ENCODE measurements at places on chromosomes 11 and 22.

- H3K36me3 ChIP-seq: no peaks in the 10 kb centered on the region
- no peak overlapping the region for H3K4me3 ChIP-seq
- H3K27ac ChIP-seq: no peak overlapping the region
- no peaks in the 10 kb centered on the region for H3K4me1 ChIP-seq
Observed at GRCh38 chr11:11519184-11519583, 102.6 kb downstream of the GALNT18 start.

GRCh38 chr11:64850979-64851567, 6.6 kb upstream of the CDC42BPG start:
- peaks cover 8% of the 10 kb centered on the region for H3K36me3 ChIP-seq
- H3K27ac ChIP-seq: peak overlapping the region; percentile 98
- peaks cover 89% of the 10 kb centered on the region for H3K4me1 ChIP-seq
- H3K4me3 ChIP-seq: peak overlapping the region; percentile 89
- peak; percentile 93 for DNase-seq

- H3K36me3 ChIP-seq: no peaks in the 10 kb centered on the region
- DNase-seq: no peak
- H3K4me3 ChIP-seq: no peak overlapping the region
- H3K4me1 ChIP-seq: peaks cover 36% of the 10 kb centered on the region
Observed at GRCh38 chr11:122747351-122747781, 90.9 kb upstream of the CRTAM start.

DNA sequence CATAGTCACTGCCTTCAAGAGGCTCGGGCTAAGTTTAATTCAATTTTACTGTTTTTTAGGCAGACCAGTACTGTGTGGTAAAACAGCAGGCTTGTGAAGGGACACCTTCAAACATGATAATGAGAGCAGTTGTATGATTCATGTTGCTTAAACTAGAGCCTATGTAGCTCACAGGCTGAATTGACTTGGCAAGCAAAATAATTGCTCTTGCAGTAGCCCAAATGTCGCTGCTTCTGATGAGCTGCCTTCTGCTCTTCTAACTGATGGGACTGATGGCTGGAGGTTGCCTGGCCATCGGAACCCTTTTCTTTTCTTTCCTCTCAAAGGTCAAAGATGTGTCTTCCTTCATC, 137.6 kb downstream of the MAML2 start:
- no peak overlapping the region for H3K4me3 ChIP-seq
- DNase-seq: no peak
- no peaks in the 10 kb centered on the region for H3K27me3 ChIP-seq
- H3K36me3 ChIP-seq: no peaks in the 10 kb centered on the region
- peaks cover 47% of the 10 kb centered on the region for H3K4me1 ChIP-seq
- H3K27ac ChIP-seq: no peak overlapping the region

- H3K27ac ChIP-seq: no peak overlapping the region
- no peaks in the 10 kb centered on the region for H3K4me1 ChIP-seq
- H3K27me3 ChIP-seq: no peaks in the 10 kb centered on the region
- H3K4me3 ChIP-seq: no peak overlapping the region
Observed at GRCh38 chr11:15901054-15901453, 455.3 kb downstream of the SOX6 start.

DNA sequence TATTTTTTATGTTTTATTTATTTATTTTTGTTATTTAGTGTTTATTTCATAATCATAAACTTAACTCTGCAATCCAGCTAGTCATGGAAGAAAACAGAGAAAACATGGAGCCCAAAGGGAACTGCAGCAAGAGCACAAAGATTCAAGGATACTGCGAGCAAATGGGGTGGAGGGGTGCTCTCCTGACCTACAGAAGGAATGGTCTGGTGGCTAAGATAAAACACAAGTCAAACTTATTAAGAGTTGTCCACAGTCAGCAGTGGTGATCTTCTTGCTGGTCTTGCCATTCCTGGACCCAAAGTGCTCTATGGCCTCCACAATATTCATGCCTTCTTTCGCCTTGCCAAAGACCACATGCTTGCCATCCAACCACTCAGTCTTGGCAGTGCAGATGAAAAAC, 36.7 kb downstream of the STIM1 start:
- DNase-seq: no peak
- peak overlapping the region; percentile 31 for H3K4me3 ChIP-seq
- no peaks in the 10 kb centered on the region for H3K36me3 ChIP-seq
- peak overlapping the region; percentile 27 for H3K27ac ChIP-seq
- peaks cover 92% of the 10 kb centered on the region for H3K4me1 ChIP-seq
- no peaks in the 10 kb centered on the region for H3K27me3 ChIP-seq

DNA sequence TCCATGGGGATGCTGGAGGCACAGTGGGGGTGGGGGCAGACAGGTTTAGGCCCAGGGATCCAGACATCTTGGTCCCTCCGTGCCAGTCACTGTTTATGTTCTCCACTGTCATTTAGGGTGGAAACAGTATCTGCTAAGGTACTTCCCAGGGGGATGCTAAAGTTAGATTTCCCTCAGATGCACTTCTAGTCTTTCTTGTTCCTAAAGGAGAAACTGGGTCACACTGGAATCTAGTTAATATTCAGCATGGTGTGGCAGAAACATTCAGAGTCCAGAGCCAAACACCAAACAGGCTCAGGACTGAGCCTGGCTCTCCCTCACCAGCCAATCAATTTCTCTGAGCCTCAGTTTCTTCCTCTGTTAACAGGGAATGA, 83.4 kb upstream of the PLET1 start:
- H3K4me1 ChIP-seq: no peaks in the 10 kb centered on the region
- H3K27me3 ChIP-seq: no peaks in the 10 kb centered on the region
- H3K4me3 ChIP-seq: no peak overlapping the region
- no peak for DNase-seq

- H3K27ac ChIP-seq: no peak overlapping the region
- H3K4me1 ChIP-seq: no peaks in the 10 kb centered on the region
- DNase-seq: no peak
- no peaks in the 10 kb centered on the region for H3K36me3 ChIP-seq
- H3K4me3 ChIP-seq: no peak overlapping the region
Observed at GRCh38 chr11:92955860-92956259, 13.6 kb upstream of the MTNR1B start.

DNA sequence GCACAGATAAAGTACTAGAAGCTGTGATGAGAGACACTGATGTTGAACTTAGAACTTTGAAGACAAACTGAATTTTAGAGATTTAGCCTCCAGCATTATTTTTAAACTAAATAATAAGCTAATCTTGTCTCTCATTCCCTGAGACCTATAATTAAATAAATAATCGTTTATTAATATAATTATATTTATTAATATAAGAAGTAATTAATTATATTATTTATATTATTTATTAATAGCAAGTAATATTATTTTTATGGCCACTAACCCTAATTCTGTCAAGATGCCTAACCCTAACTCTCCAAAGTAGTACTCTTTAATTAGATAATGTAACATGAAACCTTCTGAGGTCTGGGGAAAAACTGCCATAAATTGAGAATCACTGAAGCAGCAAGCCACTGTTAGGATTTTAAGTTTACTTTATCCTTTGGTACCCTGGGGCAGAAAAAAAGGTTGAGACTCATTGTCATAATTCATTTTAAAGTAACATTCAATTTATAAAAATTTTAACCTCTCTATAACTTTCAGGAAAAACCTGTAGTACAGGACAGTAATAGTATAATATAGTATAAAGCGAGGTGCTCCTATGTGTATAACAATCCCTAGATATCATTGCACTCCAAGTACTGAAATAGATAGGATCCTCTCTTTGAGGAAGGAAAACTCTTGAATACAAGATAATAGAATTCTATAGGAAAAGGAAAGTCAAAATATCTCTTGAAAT, 85.4 kb downstream of the TTC28 start:
- no peaks in the 10 kb centered on the region for H3K36me3 ChIP-seq
- no peak overlapping the region for H3K4me3 ChIP-seq
- H3K27me3 ChIP-seq: peaks cover 19% of the 10 kb centered on the region
- H3K4me1 ChIP-seq: no peaks in the 10 kb centered on the region
- H3K27ac ChIP-seq: no peak overlapping the region

- H3K4me1 ChIP-seq: peaks cover 22% of the 10 kb centered on the region
- H3K36me3 ChIP-seq: no peaks in the 10 kb centered on the region
- peak overlapping the region; percentile 96 for H3K27ac ChIP-seq
- peak overlapping the region; percentile 98 for H3K4me3 ChIP-seq
- H3K27me3 ChIP-seq: no peaks in the 10 kb centered on the region
Observed at GRCh38 chr22:28741200-28741784, 328 bp downstream of the CHEK2 start.

DNA sequence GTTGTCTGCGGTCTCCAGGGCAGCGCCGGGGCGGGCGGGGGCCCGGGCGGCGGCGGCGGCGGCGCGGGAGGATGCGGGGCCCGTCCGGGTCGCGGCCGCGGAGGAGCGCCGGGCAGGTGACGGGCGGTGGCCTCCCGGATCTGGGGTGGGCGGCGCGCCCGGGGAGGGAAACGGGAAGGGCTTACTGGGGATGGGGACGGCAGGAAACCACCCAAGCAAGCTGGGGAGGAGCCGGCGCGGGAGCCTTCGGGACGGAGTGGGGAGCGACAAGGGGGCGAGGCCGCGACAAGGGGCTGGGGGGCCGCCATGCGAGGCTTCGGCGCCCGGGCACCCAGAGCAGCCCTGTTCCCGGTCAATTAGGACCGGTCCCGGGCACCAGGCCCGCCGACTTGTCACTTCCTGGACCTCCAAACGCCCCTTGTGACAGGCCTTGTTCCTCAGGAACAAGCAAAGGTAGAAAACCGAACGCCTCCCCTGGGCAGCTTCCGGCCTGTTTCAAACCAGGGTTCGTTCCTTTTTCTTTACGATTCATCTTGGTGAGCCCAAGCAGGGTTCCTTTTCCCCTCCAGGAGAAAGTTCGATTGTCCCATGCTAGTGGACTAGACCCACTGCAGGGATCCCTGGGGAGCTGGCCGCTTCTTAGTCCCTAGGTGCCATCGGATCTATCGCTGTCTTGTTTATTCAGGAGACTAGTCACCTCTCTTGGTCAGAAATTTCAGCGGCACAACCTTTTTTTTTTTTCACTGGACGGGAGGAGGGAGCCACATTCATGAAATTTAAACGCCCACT, 492 bp downstream of the JHY start:
- peaks cover 10% of the 10 kb centered on the region for H3K4me1 ChIP-seq
- peaks cover 11% of the 10 kb centered on the region for H3K36me3 ChIP-seq
- H3K4me3 ChIP-seq: peak overlapping the region; percentile 91
- H3K27me3 ChIP-seq: peaks cover 27% of the 10 kb centered on the region

- no peaks in the 10 kb centered on the region for H3K4me1 ChIP-seq
- H3K27me3 ChIP-seq: no peaks in the 10 kb centered on the region
- H3K4me3 ChIP-seq: no peak overlapping the region
Observed at GRCh38 chr11:37171451-37171850, 573.4 kb upstream of the RAG2 start.

GRCh38 chr22:48724899-48725298, 1102.8 kb downstream of the BRD1 start:
- H3K36me3 ChIP-seq: no peaks in the 10 kb centered on the region
- H3K27me3 ChIP-seq: peaks cover 4% of the 10 kb centered on the region
- no peaks in the 10 kb centered on the region for H3K4me1 ChIP-seq

- no peak overlapping the region for H3K4me3 ChIP-seq
- DNase-seq: no peak
- H3K4me1 ChIP-seq: no peaks in the 10 kb centered on the region
Observed at GRCh38 chr11:21556926-21557325, 636.0 kb upstream of the ANO5 start.

- no peak overlapping the region for H3K4me3 ChIP-seq
- H3K36me3 ChIP-seq: no peaks in the 10 kb centered on the region
- H3K27me3 ChIP-seq: no peaks in the 10 kb centered on the region
- no peak for DNase-seq
- no peak overlapping the region for H3K27ac ChIP-seq
- H3K4me1 ChIP-seq: peaks cover 7% of the 10 kb centered on the region
Observed at GRCh38 chr11:5618807-5619206, 6.0 kb upstream of the TRIM34 start.

GRCh38 chr11:72856551-72857345, 42.5 kb downstream of the ATG16L2 start:
- no peak overlapping the region for H3K4me3 ChIP-seq
- H3K27me3 ChIP-seq: no peaks in the 10 kb centered on the region
- H3K4me1 ChIP-seq: peaks cover 16% of the 10 kb centered on the region
- no peak for DNase-seq
- peak overlapping the region; percentile 31 for H3K27ac ChIP-seq

- H3K4me1 ChIP-seq: peaks cover 53% of the 10 kb centered on the region
- H3K27me3 ChIP-seq: no peaks in the 10 kb centered on the region
- H3K27ac ChIP-seq: peak overlapping the region; percentile 41
- no peak overlapping the region for H3K4me3 ChIP-seq
Observed at GRCh38 chr11:76023236-76024068, 182.8 kb downstream of the WNT11 start.

GRCh38 chr11:126035718-126036117, 26.9 kb downstream of the CDON start:
- no peak overlapping the region for H3K27ac ChIP-seq
- no peak for DNase-seq
- H3K4me3 ChIP-seq: no peak overlapping the region
- peaks cover 35% of the 10 kb centered on the region for H3K27me3 ChIP-seq

GRCh38 chr11:123584737-123585136, 69.7 kb downstream of the SCN3B start:
- no peak overlapping the region for H3K4me3 ChIP-seq
- H3K4me1 ChIP-seq: peaks cover 7% of the 10 kb centered on the region
- no peak for DNase-seq
- H3K27me3 ChIP-seq: peaks cover 4% of the 10 kb centered on the region

- H3K4me1 ChIP-seq: peaks cover 6% of the 10 kb centered on the region
- H3K27ac ChIP-seq: no peak overlapping the region
- peaks cover 37% of the 10 kb centered on the region for H3K27me3 ChIP-seq
- no peak overlapping the region for H3K4me3 ChIP-seq
- no peak for DNase-seq
- H3K36me3 ChIP-seq: no peaks in the 10 kb centered on the region
Observed at GRCh38 chr22:20160041-20160440, 9.2 kb upstream of the CCDC188 start.

DNA sequence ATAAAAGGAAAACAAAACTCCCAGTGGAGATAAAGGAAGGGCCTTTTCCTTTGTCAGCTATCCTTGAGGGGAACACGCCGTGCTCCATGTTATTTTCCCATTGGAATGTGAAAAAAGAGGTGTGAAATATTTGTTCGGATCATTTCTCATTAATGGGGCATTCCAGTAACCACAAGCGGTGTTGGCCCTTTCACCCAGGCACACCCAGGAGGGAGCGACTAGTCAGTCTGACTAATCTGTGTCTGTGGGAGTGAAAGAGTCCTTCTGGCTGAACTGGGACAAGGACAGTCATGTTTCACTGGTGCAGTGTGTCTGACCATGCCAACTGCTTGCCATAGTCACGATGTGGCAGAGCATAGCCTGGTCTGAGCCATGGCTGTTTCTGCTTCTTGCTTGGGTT, 13.0 kb upstream of the MYEOV start:
- H3K36me3 ChIP-seq: no peaks in the 10 kb centered on the region
- no peak overlapping the region for H3K27ac ChIP-seq
- no peak for DNase-seq
- no peak overlapping the region for H3K4me3 ChIP-seq

DNA sequence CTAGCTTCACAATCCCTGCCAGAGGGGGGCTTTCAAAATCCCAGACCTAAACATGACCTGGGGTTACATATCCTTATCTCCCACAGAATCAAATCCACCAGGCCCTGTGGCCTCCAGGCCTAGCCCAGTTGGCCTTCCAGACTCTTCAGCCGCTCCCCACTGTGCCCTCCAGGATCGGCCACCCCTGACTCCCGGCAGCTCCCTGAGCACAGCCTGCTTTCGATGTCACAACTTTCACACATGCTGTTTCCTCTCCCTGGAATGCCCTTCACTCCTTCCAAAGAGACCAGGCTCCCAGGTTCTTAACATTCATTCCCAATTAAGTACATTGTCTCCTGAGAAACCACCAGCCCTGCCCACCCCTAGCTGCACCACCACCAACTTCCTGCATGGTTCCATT, 62.7 kb downstream of the CSNK2A3 start:
- no peak for DNase-seq
- H3K27me3 ChIP-seq: peaks cover 32% of the 10 kb centered on the region
- H3K4me1 ChIP-seq: no peaks in the 10 kb centered on the region
- H3K4me3 ChIP-seq: no peak overlapping the region
- no peak overlapping the region for H3K27ac ChIP-seq
- H3K36me3 ChIP-seq: no peaks in the 10 kb centered on the region

Data from naive B cell (primary cell).